ENCODE measurements at places on chromosomes 2 and 18. TPM values are rescaled to one million over a fixed set of nuclear protein-coding genes. Genes with fewer than 3 reads are reported as not detected.

Gene COLEC12
- polyA plus RNA-seq = 0.76 TPM

Gene RAD51AP2
- 0.54 TPM for polyA plus RNA-seq

Gene LBX2
- not detected for polyA plus RNA-seq

Gene DOK6
- polyA plus RNA-seq = 7.4 TPM

Gene ANKRD30B
- not detected for polyA plus RNA-seq

Gene FSHR
- polyA plus RNA-seq = 0.36 TPM

Gene MYOM1
- 1.7 TPM for polyA plus RNA-seq

Gene LONRF2
- 20.9 TPM for polyA plus RNA-seq

Gene TEX44
- polyA plus RNA-seq = not detected

Measured in neural cell (in vitro differentiated cells).